WTC11 (cell line): ENCODE measurements at places on chromosomes 2 and 18. TPM values are rescaled to one million over a fixed set of nuclear protein-coding genes. Genes with fewer than 3 reads are reported as not detected.

HAAO gene
- 8.0 to 9.8 TPM (median 8.4 TPM) in 3 replicates for total RNA-seq

UGT1A4 gene
- 0.14 to 0.22 TPM in 2 of 3 replicates, not detected in the other for total RNA-seq

FOXI3 gene
- total RNA-seq: 13.4 to 14.0 TPM (median 13.5 TPM) in 3 replicates

FKBP1B gene
- 58.6 to 83.9 TPM (median 74.8 TPM) in 3 replicates for total RNA-seq

DNA sequence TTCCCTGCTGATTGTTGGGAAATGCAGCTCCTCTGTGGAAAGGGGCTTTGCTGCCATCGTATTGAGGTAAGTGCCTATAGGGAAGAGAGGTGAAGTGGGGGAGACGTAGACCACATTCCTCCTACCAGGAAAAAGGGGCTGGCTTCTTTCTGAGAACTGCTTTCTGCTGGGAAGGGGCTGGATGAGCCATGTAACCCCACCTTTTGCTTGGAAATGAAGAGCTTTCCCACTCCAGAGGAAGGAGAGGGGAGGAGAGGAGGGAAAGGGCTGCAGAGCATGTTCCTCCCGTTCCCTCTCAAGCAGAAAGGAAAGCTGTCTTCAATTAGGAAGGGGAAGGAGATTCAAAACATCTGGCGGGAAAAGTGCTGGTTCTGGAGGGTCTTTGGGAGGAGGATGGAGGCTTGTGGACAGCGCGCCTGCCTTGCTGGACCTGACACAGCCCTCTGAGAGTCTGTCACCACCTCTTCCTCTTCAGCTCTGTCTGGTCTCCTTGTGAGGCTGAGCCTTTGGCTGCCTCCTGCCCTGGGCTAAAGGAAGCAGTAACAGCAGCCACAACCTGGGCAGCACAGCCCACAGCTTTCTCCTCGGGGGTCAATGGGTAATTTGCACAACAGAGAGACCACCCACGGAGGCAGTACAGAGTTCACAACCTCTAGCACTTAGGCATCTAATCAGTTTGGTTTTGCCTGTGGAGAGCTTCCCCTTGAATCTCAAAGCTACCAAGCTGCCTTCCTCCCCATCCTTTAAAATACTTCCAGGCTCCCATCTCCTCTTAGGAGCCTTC is 410.0 kb upstream of the TNP1 start:
- peak; percentile 85 for DNase-seq

DNA sequence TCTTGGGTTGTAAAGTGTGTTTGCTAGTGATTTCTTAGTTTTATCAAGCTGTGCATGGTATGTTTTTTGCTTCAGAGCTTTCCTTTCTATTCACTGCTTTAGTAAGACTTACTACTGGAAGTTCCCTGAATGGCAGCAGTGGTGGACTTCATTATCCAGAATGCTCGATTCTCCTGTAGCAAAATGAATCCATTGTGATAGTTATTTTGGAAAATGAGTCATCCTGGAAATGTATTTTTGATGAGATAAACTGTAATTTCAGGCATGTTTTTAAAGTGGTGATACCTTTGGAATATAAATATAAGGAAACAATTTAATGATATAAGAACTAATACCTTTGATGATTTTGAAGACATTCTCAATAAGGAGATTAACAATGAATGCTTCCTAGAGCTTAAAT is 387.1 kb downstream of the PTPRM start:
- DNase-seq: no peak

DNA sequence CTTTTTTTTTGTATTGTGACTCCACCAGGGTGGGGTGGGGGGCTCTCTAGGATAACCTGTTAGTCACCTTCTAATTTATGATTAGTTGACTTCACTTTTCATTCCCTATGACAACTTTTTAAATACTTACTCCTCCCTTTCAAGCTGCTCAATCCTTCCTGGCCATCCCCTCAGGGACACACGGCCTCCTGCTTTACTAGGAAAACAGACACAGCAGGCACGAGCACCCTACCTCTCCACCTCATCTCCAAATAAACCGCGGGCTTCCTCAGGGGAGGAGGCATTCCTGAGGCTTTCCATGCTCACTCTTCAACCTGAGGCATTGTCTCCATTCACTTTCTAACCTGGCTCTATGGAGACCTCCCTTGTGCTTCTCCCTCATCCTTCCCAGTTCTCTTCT is 33.0 kb downstream of the B4GALT6 start:
- no peak for DNase-seq

- DNase-seq: no peak
Observed at GRCh38 chr2:217090024-217090473, 230.2 kb upstream of the TNP1 start.

- DNase-seq: peak; percentile 24
Observed at GRCh38 chr18:31555971-31556747, 35.5 kb upstream of the TTR start.

- DNase-seq: no peak
Observed at GRCh38 chr2:238667008-238667407, 180.9 kb upstream of the TWIST2 start.

DNA sequence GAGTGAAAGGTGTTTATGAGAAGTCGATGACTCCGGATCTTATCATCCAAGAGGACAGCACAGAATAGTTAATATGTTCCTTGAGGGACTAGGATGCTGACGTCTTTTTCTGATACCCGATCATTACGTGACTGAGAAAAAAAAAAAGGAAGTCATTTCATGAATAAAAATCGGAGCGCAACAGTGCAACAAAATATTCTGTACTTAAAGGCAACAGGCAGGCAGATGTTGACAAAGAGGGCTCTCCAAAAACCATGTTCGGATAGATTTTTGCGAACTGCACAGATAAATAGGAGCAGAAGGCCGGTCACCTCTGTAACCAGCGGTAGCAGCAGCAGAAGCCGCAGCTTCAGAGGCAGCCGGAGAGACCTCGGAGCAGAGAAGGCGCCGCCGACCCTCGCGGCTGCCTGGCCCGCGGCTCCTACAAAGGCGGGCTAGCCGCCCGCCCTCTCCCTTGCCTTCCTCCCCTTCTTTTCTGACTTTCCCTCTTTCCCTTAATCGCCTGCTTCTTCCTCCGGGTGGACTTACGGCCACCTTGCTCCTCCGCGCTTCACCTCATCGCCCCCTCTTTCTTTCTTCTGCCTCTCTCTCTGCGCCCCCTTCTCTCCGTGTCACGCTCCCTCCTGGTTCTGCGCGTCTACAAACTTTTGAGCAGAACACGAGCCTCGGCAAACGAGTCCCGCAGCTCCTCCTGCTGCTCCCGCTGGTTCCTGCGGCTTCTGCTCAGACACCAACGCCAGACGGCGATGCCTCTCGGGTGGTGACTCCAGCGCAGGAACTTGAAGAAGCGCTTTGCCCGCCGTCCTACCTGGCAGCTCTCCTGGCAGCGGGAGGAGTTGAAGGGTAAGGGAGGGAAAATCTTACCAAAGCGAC is at the start of gene ADCYAP1:
Gene ADCYAP1, plus strand, starts transcription at position 654 of the 873 bp plus-strand sequence. CDS start 516 bp downstream, outside the sequence.
- peak; percentile 68 for DNase-seq

DNA sequence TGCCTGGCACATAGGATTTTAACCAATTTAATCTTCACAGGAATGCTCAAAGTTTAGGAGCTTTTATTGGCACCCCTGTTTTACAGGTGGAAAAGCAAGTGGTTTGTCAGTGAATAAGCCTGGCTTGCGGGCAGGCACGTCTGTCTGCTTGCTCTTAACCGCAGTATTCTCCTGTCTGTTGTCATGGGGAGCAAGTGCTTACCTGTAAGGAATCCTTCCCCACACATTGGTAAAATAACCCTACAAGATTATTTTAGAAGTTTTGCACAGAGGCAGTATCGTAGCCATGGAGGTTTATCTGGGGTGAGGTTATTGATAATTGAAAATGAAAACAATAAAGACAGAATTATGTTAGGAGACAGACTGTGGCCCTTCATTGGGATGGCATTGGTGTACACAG is 174.9 kb downstream of the AGAP1 start:
- no peak for DNase-seq

GRCh38 chr2:230592775-230593174 is 119.9 kb upstream of the CAB39 start:
- no peak for DNase-seq

- DNase-seq: peak; percentile 64
Observed at GRCh38 chr2:202375033-202375608, 1.0 kb upstream of the BMPR2 start.

DNA sequence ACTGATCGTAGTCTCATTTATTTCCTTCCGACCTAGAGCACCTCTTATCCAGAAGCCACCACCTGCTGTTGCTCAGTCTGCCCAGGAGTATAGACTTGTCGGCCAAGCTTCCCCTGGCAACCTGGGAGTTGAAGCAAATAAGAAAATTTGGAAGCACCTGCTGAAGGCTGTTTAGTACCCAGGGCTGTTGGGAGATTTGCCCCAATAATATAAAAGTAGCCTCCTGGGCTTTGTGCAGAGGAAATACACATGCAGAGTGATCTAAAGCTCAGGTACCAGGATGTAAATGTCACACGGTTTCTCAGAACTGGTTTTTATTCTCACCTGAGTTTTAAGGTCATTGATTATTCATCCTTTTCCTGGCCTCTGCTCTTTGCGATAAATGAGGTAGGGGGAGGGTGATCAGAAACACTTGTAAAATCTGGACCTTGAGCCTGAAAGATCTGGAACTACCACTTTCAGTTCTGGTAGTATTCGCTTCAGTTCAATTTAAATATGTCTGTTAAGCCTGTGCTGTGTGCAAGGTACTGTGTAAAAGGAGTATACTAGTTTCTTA is 789 bp upstream of the COX7A2L start:
- DNase-seq: no peak

DNA sequence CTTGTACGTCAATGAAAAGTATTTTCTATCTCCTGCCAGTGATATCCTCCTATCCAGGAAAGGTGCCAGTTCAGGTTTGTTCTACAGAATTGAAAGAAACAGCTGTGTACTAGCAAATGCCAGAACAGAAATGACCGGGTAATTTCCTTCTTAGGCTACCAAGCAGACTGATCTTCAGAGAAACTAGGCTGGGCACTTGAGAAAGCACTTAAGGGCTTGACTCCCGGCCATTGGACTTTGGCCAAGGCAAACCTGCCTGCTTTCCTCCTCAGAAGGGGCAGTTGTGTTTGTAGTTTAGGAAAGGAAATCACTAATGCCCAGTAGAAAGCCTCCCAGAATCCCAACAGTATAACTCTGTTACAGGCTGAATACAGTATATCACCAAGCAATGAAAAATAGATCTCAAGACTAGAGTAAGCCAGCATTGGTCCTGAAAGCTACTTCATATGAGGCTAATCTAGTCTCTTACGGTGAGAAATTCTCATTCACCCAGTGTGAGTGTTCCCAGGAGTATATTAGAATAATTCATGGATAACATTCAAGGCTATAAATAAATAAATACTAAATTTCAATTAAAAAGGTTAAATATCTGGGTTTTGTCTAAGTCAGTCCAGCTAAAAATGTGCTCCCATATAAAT is 43.0 kb upstream of the COL5A2 start:
- no peak for DNase-seq
